SJCRH30 (cell line): ENCODE measurements at places on chromosomes 2 and 18.

- no peak for DNase-seq
Observed at GRCh38 chr2:8009010-8009597, 672.8 kb upstream of the ID2 start.

GRCh38 chr18:31977270-31977872 lies 34.4 kb upstream of the TRAPPC8 start:
- DNase-seq, result peak; percentile 7

- no peak for DNase-seq
Observed at GRCh38 chr2:26675651-26676255, 16.8 kb upstream of the KCNK3 start.

DNA sequence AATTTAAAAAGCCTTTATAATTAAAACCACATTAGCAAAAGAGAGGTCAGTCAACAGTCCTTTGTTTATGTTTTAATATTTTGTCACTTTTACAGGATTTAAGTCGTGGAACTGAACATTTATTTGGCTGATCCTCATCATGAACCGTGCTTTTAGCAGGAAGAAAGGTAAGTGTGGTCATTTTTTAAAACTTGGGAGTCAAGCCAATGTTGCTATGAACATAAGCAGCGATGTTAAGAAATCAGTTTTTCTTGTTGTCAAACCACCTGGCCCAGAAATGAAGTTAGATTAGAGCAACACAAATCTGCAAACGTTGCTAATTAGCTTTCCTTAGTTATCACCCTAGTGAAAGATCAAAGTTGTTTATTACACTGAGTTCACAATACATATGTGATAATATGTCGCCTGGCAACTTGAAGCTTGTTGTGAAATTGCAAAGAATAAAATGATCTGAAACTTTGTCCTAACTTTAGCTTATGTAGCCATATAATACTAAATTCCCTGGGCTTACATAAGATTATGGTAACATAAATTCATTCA lies 186.0 kb downstream of the GULP1 start:
- DNase-seq, result no peak

- DNase-seq, result no peak
Observed at GRCh38 chr2:182729710-182730339, 13.8 kb downstream of the DNAJC10 start.

DNA sequence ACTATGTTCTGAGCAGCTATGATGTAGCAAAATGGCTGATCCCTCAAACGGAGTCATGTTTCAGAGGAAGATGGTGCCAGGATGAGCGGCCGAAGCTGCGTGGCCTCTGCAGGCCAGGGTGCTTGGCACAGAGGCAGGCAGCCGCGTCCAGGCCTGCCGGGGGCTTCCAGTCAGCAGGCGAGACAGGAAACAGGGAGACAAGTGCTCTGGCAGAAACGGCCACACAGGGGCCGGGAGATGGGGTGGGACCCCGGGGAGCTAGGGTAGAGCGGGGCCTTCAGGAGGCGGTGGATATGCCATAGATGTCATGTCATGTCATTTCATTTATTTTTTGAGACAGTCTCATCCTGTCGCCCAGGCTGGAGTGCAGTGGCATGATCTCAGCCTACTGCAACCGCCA lies 50.7 kb downstream of the EIPR1 start:
- no peak for DNase-seq

DNA sequence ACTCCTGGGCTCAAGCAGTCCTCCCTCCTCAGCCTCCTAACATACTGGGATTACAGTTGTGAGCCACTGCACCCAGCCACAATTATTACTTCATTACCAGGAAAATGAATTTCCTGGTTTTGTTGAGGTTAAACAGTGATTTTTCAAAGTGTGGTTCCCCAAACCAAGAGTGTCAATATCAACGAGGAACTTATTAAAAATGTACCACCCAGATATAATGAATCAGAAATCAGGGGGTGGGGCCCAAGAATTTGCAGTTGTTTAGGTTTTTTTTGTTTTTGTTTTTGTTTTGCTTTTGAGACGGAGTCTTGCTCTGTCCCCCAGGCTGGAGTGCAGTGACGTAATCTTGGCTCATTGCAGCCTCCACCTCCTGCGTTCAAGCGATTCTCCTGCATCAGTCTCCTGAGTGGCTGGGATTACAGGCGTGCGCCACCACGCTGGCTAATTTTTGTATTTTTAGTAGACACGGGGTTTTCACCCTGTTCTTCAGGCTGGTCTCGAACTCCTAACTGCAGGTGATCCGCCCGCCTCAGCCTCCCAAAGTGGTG lies 94.1 kb downstream of the WDSUB1 start:
- DNase-seq, result no peak

DNA sequence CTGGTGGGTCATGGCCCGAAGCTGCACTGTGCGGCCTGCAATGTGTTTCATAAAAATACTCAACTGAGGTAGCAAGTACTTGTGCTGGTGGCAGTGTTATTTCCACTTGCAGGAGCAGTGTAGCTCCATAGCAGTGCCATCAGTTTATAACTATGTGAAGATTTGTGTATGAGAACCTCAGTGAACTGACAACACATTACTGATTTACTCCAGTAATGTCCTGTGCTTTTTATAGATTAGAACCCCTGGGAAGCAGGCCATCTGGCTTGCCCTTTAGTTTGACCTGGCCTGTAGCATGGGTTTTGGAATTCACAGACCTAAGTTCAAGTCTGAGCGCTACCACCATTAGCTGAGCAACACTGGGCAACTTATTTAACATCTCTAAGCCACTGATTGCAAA lies 99.7 kb upstream of the AQP4 start:
- no peak for DNase-seq

DNA sequence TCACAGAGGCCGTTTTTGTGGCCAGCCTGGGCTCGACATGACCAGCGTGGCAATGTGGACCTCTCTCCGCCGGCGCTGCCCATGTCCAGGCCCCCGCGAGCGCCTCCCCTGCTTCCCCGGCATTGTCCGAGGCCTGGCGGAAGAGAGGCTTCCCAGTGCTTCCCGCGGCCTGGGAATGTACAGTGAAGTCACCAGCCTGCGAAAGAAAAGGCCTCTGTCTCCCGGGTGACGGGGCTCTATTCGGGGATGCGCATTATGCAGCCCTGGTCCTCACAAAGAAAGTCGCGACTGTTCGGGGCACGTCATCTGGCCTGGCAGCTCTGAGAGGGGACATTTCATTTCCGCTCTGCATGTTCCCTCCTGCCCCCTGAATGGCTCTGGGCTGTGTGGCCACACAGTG lies 109.2 kb upstream of the AGAP1 start:
- DNase-seq, result no peak

DNA sequence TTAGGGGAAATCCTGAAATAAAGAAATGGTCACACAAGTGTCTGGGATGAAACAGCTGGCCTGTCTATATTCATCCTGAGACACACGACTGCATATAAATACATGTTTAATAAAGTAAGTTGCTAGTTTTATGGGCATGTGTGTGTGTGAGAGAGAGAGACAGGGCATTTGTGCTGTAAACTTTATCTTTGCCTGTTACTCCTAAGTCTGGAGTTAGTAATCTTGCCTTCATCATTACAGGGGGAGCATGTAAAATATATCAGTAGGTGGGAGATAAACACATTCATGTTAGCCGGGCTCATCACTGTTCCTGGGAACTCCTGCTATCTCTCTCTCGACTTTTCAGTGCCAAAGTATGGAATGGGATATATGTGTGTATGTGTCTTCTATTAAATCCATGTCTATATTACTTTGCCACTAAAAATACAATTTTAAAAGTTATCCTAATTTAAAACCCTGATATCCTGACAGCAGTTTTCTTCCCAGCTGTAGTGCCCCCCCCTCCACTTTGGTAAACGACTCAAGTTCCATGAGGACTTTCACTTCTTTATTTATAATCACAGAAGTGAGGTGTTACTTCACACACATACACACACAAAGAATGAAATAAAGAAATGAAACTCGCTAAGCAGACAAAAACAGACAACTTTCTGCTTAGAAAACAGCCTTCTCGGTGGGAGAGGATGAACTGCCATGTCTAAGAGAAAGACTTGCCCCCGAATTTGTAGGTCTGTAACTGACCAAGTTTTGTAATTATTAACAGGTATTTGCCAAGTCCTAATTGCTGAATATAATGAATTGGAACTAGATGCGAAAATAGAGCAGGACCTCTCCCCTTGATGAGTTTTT lies 947 bp downstream of the ZEB2 start:
- DNase-seq, result peak; percentile 35

GRCh38 chr2:202408546-202409140 lies 32.5 kb downstream of the BMPR2 start:
- no peak for DNase-seq

DNA sequence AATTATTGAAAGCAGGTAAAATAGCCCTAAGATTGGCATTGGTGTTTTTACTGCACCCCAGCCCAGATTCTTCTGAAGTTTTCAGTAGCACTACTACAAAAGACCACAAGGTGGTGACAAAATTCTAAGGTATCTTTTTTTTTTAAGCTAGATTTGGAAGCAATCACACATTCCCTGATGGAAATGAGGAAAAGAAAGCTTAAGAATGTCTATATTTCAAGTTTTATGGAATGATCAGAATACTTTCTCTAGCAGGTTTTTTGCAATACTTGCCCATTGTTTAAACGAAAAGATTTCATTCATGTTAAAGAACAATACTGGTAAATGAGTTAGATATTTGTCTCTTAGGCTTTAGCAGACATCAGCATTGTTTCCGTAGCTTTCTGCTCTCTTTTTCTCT lies 32.1 kb upstream of the ZNF638 start:
- DNase-seq, result no peak

DNA sequence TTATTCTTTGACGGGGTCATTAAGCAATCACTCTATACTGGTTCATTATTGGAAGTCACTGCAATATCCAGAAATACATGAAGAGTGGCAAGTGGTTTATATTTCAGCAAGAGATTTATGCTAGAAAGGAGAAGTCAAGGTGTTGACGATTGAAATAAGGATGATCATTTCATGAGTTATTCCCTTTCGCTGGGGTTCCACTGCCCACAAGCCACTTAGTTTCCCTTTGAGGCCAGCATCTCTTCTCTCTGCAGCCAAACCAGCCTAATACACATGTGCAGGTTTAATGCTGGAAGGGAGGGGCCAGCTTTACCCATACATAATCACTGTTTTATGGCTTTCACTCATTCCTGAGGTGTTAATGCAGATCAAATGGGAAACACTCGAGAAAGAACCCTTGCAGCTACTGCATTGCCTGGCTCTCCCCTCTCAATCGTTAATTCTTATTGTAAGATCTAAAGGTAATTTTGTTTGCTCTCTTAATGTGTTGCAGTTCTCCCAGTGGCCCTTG lies 108.4 kb downstream of the MEIS1 start:
- DNase-seq, result no peak

GRCh38 chr2:174768557-174768956 lies 4.3 kb upstream of the CHRNA1 start:
- DNase-seq, result no peak

DNA sequence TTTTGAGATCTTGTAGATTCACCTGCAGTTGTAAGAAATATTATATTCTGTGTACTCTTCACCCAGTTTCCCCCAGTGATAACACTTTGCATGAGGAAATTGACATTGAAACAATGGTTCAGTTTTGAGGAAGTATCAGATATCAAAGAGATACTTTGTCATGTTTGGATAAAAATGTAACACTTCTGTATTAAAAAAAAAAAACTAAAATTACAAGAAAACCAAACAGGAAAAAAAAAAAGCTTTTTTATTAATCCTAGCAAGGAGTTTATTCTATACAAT lies 204.0 kb downstream of the ARL4C start:
- DNase-seq, result no peak

- DNase-seq, result no peak
Observed at GRCh38 chr2:154439156-154439555, 259.3 kb upstream of the KCNJ3 start.

DNA sequence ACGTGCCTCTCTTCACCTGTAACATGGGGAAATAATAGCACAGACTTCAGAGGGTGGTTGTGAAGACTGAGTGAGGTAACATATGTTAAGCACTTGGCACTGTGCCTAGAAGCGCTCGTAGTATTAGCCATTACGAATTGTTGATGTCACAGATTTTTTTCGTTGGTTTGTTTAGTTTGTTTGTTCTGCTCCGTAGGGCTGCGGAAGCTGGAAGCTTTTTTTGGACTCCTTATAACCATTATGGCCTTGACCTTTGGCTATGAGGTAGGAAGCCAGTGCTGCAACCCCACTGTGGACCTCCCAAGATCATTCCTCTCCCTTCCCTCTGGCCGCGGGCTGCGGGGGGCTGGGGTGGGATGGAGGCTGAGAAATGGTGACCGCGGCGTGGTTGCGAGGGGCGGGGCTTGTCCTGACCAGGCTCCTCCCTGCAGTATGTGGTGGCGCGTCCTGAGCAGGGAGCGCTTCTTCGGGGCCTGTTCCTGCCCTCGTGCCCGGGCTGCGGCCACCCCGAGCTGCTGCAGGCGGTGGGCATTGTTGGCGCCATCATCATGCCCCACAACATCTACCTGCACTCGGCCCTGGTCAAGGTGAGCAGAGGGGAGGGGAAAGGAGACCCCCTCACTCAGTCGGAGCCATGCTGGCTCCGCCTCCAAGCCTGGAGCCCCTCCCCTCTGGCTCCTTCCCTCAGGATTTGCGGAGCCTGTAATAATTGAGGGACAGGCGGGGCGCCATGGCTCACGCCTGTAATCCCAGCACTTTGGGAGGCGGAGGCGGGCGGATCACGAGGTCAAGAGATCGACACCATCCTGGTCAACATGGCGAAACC lies 5.5 kb downstream of the SLC11A1 start:
- DNase-seq, result peak; percentile 57

- peak; percentile 30 for DNase-seq
Observed at GRCh38 chr2:68284896-68285295, 32.6 kb upstream of the PPP3R1 start.

DNA sequence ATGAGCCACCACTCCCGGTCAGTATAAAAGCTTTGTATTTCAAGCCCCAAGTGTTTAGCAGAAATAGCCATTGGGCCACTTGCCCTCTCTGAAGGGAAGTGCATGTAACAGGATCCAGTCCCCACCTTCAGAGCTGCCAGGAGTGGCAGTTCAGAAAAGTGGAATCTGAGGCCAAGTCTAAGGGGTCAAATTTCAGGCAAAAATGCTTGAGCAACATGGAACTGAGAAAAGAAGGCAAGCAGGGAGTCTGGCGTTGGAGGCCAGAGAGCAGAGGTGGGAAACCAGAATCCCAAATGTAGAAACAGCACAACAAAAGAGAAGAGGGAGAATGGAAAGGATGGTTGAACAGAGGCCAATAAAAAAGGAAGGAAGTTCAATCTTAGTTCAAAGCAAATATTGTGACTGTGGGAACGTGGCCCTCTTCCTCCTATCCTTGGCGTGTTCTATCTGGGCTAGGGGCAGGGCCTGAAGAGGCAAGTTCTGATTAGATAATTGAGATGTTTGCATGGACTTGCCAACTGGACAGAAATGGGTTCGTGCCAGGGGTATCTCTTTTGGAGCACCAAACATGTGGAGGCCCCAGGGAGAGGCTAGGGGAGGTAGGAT lies 102.2 kb downstream of the AP1S3 start:
- DNase-seq, result no peak

DNA sequence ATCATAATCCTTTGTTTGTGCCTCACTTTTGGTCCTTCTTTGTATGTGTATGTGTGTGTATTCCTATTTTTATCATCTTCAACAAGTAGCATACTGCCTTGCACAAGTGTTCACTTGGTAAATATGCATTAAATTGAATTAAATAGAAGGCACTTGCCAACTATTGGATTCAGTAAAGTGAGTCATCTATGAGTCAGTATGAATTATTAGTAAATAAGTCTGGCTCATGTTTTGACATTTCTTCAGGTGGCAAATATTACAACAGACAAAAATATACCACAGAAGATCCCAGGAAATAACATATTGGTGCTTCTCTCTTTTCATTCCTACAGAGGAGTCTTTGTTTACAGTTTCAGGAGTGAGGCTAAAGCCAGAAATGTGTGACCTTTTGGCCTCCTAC lies 84.1 kb downstream of the CDK15 start:
- no peak for DNase-seq

GRCh38 chr18:75264926-75265597 lies 54.5 kb downstream of the TSHZ1 start:
- no peak for DNase-seq
